ENCODE measurements at places on chromosomes 5 and 9.

DNA sequence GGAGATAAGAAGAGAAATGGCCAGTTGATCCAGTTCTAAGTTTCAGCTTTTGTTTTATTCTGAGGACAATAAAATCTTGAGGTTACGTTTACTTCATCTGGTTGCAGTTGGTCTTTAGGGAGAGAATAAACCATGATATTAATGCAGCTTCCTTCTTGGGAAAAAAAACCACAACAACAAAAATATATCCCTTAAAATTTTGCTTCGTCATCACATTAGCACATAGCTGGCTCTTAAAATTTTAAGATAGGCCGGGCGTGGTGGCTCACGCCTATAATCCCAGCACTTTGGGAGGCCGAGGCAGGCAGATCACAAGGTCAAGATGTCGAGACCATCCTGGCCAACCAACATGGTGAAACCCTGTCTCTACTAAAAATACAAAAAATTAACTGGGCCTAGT is 86.4 kb downstream of the EQTN start:
- no peak for DNase-seq

DNA sequence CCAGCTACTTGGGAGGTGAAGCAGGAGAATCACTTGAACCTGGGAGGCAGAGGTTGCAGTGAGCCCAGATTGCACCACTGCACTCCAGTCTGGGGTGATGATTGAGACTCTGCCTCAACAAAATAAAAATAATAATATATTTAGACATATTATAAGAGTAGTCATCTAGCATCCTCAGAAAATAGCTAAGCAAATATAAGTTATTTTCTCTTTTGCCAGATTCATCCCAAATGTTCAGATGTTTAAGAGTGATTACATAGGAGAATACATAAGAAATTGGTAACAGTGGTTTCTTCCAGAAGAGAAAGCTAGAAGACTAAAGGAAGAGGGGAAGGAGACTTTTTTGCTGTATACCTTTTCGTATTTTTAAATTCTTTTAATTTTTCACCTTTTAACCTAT is 20.0 kb downstream of the PRKAA1 start:
- DNase-seq = no peak

DNA sequence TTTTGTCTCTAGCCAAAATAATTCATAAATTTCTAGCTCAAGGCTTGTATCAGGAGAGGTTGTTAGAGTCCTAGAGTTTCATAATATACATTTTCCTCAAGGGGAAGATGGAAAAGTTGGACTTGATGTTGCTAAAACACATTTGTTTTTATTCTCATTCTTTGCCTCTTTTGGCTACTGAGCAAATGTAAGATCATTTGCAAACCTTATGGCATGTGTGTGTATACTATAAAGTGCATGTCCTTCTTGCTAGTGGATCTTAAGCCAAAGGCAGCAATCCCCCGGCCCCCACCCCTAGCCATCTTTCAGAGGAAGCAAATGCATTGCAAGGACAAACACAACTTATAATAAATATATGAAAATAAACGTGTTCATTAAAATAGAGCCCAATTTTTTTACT is 43.0 kb downstream of the ADAMTSL1 start:
- no peak for DNase-seq

- DNase-seq = no peak
Observed at GRCh38 chr5:74013222-74013621, 387.2 kb downstream of the ARHGEF28 start.

- peak; percentile 44 for DNase-seq
Observed at GRCh38 chr9:99822806-99823591, 1.3 kb downstream of the NR4A3 start.

GRCh38 chr5:132458226-132458560 is 32.4 kb downstream of the IRF1 start:
- DNase-seq = no peak

DNA sequence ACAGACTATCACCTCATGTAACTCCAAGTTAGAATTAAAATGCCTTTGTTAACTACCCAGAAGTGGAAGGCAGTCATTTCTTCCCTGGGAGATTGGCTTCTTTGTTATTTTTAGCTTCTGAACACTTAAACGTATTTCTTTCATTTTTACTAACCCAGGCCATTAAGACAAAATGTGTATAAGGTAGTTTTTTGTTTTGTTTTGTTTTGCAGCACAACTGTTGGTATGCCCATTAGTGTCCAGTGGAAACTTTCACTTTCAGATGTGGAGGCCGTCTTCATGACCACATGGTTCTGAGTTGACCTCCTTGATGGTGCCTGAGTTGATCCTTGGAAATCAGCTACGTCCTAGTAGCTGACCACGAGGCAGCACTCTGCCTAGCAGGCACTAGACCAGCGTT is 264.6 kb upstream of the ZNF608 start:
- no peak for DNase-seq

GRCh38 chr9:133772581-133772980 is 34.4 kb upstream of the SARDH start:
- no peak for DNase-seq

DNA sequence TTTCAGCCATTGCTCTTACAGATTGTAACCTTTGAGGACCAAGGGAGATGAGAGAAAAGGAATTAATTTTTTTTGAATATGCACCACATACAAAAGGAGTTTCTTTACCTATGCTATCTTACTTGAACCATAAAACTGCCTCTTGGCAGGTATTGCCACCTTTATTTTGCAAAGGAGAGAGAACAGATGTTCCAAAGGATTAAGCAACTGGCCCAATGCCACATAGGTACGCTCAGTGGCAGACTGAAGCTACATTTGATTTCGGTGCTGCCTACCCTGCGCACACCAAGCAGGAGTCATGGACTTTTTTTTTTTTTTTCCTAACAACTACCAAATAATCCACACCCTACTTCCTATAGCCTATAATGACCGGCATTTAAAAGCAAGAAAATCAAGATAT is 43.1 kb downstream of the SAXO1 start:
- DNase-seq = no peak

DNA sequence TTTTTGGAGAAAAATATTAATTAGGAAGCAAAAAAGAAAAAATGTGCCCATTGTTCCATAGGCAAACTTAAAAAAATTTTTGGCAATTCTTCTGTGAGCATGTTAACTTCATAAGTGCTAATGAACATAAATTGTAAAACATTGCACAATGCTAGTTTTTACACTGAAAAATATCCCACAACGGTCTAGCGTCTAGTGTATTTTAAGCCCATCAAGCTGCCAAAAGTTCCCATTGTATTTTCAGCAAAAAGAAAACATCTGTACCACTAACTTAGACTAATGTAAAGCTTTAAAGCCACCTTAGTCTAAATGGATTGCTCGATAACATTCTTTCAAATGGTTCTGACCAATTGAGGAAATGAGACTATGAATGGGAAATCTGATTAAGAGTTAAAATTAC is 2.8 kb downstream of the NR6A1 start:
- DNase-seq = no peak

DNA sequence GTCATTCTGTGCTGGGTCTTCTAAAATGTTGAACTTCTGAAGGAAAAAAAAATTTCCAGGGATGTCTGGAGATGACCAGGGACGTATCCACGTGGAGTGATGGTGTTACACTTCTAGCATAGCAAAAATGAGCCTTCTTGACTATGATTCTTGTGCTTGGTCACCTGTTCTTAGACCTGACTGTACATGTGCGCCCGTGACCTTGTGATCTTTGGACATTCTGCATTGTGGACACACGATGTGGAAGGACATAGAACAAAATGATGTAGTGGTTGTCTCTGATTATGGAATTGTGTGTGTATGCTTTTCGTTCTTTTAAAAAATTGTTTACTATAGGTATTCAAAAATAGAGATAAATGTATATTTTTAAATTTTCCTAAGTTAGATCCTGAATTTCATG is 61.0 kb downstream of the SNX30 start:
- no peak for DNase-seq

GRCh38 chr5:53038196-53038847 is 49.2 kb downstream of the ITGA2 start:
- no peak for DNase-seq

GRCh38 chr5:10339058-10339811 is 14.3 kb upstream of the MARCHF6 start:
- peak; percentile 38 for DNase-seq

GRCh38 chr5:134394932-134395331 is 16.7 kb downstream of the CDKN2AIPNL start:
- DNase-seq = peak; percentile 22

GRCh38 chr9:81132318-81132717 is 557.0 kb downstream of the TLE1 start:
- DNase-seq = no peak

GRCh38 chr5:62317810-62318209 is 11.8 kb downstream of the KIF2A start:
- no peak for DNase-seq

GRCh38 chr5:173554989-173555705 is 61.3 kb downstream of the BOD1 start:
- no peak for DNase-seq

DNA sequence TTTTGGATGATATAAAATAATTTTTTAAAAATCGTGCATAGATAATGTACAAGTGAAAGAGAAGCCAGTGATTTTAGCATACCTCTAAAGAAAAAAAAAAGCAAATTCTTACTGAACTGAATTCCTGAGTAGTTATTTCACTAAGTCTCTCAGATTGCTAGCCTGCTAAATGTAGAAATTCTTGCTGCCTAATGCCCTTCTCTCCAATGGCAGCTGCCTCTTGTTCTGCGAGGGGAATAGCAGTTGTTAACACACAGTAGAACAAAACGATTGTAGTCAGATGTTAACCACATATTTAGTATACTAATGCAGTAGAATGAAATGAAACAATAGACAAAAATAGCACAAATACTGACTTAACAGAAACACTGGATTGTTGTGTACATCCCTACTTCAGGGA is 26.8 kb downstream of the SMAD5 start:
- no peak for DNase-seq

GRCh38 chr9:135664801-135665794 is 2.0 kb downstream of the LCN9 start:
- no peak for DNase-seq

DNA sequence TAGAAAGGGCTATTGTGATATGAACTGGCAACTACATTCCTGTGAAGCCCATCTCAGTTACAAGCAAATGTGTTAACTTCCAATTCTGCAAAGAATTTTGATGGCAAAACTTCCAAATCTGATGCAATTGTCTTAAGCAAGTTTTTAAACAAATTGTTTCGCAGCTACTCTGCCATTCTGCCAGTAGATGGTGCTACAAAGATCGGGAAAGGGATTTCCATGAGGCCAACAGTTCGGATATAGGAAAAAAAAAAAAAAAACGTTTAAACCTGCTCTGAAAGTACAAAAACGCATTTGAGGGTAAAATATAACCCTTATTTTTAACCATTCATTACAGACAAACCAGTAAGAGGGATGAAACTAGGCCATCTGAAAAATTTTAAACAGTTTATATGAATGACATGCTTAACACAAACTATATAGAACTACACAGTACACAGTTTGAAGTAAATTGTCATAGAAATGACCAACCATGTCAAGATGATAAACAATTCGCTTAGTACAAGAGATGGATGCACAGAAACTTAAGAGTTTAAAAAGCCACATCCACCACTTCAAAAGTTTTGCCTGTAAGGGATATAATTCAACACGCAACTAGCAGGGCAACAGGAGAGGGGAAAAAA is 2.2 kb downstream of the HNRNPA0 start:
- peak; percentile 75 for DNase-seq

DNA sequence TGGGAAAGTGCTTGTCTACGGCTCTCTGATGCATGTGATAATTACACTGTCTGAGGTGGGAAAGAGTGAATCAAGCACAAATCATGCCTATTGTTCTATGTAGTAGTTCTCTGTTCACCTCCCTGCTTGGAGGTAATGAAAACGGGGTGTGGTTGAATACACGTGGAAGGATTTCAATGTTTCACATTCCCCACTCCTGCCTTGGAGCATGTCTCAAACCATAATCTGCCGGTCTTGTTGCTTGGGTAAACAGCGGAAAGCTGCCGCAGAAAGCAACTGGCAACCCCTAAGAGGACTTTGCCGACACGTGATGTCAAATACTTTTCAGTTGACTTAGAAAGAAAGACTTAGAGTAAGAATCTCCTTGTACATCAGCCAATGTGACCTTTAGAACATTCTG is 63.5 kb upstream of the MOCS2 start:
- DNase-seq = no peak

DNA sequence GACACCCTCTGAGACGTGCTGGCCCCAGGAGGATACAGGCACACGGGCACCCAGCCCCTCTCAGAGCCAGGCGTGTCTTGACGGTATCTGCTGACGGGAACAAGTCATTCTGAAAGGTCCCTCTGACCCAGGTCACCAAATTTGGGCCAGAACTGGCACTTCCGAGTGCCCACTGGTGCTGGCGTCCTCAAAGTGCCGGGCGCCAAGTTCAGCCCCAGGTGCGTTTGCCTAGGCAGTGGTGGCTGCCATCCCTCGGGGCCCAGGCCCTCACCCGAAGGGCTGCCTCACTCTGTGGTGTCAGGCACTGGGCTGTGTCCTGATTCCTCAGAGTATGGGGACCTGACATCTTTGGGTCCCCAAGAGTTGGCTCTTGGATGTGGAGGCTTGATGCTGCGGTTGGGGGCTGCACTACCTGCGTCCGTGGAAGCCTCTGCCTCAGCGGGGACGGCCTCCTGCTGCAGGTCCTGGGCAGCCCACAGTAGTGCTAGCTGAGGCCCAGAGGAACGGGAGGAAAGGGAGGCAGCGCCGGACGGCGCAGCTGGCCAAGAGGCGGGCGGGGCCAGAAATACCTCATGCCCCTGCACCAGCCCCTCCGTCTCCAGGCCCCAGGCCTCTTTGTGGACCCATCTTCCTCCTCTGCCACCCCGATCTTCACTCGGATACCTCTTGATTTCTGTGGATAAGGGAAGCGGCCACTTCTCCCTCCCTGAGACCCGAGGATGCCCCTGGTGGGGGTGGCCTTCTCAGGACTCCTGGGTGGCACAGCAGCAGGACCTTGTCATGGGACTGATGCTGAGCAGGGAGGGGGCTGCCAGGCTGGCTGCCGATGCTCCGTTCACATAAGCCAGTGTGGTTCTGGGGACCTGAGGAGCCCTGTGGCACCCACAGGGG is 109.4 kb upstream of the LMX1B start:
- DNase-seq = no peak

GRCh38 chr9:18261181-18261580 is 212.8 kb upstream of the ADAMTSL1 start:
- DNase-seq = no peak

- DNase-seq = no peak
Observed at GRCh38 chr5:80554646-80555045, 15.4 kb downstream of the ANKRD34B start.

DNA sequence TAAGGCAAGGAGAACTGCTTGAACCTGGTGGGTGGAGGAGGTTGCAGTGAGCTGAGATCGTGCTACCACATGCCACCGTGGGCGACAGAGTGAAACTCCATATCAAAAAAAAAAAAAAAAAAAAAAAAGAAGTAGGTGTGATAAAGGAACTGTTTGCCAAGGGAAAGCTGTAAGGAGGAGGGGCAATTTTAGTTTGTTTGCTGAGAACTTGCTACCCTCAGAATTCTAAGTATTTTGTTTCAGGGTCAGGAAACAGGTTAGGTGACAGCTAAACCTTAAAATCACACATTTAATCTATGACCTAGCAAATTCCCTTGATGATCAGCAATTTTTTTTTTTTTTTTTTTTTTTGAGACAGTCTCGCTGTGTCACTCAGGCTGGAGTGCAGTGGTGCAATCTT is 7.2 kb upstream of the ARRDC3 start:
- DNase-seq = no peak

- DNase-seq = peak; percentile 61
Observed at GRCh38 chr5:120465436-120465961, 1.4 kb downstream of the PRR16 start.

- DNase-seq = no peak
Observed at GRCh38 chr5:59592101-59592500, 301.4 kb downstream of the PDE4D start.
